ENCODE measurements at places on chromosomes 4 and X.

DNA sequence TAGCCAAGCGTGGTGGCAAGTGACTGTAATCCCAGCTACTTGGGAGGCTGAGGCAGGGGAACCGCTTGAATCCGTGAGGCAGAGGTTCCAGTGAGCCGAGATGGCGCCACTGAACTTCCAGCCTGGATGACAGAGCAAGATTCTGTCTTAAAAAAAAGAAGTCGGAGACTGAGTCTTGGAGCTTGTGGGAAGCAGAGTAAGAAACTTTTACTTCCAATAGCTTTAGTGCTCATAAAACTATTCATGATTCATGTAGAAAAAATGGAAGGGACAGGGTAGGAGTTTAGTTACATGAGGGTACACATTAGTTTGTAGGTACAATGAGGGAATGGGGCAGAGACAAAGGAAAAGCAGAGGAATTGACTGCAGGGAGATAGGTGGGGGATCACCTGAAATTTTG is 19.3 kb downstream of the RAP2C start:
- no peak for DNase-seq

GRCh38 chr4:183722731-183723560 is 63.9 kb downstream of the TRAPPC11 start:
- DNase-seq: peak; percentile 29

DNA sequence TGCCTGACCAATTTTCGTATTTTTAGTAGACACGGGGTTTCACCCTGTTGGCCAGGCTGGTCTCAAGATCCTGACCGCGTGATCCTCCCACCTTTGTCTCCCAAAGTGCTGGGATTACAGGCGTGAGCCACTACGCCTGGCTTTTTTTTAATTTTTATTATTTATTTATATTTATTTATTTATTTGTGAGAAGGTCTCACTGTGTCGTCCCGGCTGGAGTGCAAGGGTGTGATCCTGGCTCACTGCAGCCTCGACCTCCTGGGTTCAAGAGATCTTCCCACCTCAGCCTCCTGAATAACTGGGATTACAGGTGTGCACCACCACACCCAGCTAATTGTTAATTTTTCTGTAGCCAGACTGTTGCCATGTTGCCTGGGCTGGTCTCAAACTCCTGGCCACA is 141.1 kb downstream of the CRLF2 start:
- DNase-seq: no peak

DNA sequence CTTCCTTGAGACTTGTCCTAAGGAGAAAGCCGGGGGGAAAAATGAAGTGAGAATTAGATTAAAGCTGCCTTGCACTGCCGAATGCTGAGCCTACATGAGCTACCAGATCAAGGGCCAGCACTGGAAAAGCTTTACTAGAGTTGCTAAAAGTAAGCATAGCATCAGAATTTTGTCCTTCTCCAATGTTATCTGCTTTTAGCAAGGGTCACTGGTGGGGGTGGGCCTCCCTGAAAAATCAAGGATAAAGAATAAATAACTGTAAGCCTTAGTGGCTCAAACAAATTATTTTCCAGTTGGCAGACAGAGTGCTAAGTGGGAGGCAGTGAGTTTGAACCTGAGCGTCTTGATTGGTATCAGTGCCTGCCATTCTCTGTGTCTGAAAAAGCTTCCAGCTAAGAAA is 310.5 kb upstream of the PITX2 start:
- no peak for DNase-seq

DNA sequence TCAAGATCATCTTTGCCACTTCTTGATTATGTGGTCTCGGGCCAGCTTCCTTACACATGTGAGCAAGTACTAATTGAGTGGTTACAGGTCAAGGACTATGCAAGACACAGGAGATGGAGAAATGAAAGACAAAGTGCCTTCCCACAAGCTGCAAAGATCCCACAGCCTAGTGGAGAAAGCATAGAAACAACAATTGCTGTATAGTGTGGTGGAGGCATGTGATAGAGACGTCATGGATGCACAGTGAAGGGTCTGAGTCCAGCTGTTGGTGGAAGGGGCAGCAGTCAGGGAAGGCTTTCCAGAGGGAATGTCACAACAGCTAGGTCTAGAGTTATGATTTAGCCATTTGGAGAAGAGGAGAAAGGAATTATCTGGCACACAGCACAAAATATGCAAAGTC is 210.6 kb downstream of the KDR start:
- DNase-seq: no peak

DNA sequence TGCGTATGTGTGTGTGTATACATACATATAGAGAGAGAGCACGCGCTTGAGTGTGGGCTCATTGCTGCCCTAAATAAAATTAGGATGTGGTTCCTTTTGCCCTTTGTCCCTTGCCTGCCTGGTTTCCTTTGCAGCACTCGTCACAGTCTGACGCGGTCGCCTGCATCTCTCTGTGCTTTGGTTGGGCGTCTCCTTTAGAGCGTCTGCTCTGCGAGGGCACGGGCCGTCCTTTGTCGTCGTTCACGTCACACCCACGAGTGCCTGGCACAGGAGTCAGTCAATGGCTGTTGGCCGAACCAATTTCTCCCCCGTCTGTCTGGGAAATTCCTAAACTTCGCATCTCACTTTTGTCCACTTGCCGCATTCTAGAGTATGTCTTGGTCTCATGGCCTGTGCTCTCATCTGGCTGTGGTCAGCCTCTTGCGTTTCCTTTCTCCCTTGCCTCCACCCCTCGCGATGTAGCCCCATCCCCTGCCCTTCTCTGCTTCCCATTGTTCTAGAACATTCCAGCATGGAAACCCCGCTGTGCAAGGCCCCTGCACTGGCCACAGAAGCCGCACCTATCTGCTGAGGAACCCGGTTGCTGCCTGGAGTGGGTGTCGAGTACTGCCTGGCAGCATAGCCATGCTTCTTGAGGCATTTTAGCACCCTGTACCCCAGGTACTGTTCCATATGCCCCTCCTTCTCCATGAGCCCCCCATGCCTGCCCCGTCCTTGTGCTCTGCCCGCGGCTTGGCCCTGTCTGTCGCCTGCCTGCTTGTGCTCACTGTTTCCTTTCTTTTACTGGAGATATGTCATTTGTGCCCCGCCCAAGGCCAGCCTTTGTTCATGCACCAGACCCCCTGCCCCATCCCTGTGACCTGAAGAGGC is 8.0 kb downstream of the MAEA start:
- no peak for DNase-seq

DNA sequence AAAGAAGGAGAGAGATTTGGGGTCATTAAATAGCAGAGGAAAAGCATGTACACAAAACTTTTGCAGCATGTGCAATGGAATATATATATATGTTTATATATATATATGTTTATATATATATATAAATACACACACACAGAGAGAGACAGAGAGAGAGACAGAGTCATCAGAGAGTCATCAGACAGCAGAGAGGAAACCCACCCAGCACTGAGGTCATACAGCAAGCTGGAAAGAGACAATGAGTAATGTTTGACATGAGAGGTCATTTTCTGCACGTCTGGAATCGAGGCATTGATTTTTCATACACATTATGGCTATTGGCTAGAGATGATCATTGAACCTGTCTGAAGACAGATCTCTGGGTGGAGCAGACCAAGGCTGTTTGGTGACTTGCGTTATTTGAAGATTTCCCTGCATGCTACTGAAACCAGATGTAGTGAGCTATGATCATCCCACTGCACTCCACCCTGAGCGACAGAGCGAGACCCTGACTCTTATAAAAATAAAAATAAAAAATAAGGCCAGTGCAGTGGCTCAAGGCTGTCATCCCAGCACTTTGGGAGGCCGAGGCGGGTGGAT is 48.8 kb upstream of the SHOX start:
- DNase-seq: no peak

GRCh38 chr4:169164669-169165415 is 105.9 kb downstream of the SH3RF1 start:
- no peak for DNase-seq

- DNase-seq: no peak
Observed at GRCh38 chrX:126695375-126695896, 124.1 kb upstream of the PRR32 start.

DNA sequence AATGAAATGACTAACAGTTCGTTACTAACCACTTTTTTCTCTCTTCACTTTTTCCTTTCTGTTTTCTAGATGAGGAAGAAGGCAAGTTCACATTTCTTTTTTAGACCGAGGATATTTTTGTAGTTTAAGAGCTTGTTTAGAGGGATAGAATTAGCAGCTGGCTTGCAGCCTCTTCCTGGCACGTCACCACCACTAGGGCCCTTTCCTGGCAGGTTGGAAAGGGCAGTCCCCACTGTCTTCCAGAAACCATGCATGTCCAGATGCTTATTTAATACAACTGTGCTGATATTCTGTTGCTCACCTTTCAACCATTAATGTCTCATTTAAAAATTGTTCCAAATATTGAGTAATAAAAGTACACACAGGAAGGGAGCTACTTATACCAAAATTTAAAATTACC is 209.5 kb upstream of the PACRGL start:
- DNase-seq: no peak

- no peak for DNase-seq
Observed at GRCh38 chr4:87327136-87327535, 4.5 kb upstream of the HSD17B13 start.

- DNase-seq: no peak
Observed at GRCh38 chrX:43861750-43862149, 20.5 kb downstream of the MAOB start.

- no peak for DNase-seq
Observed at GRCh38 chr4:143375326-143376073, 38.8 kb downstream of the GAB1 start.

DNA sequence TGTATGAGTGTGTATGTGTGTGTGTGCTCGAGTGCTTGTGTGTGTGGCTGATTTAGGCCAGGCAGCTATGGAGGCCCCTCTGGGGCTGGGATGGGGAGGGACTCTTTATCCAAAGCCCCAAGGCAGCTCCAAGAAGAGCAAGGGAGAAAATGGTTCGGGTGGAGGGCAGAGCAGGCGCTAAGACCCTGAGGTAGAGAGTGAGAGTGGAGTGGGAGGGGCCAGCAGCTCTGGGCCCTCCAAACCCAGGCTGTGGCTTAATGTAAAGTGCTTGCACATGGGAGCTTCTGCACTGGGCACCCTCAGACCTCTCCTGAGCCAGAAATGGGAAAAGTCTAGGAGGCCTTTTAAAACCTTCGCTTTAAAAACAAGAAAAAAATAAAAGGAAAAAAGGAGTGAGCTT is 233.5 kb upstream of the PSAPL1 start:
- no peak for DNase-seq

- no peak for DNase-seq
Observed at GRCh38 chr4:133394971-133395627, 246.0 kb downstream of the PCDH10 start.

- DNase-seq: no peak
Observed at GRCh38 chrX:134718105-134718965, 60.1 kb upstream of the PLAC1 start.

- no peak for DNase-seq
Observed at GRCh38 chr4:181176306-181176705, 1066.9 kb upstream of the TENM3 start.

- no peak for DNase-seq
Observed at GRCh38 chr4:77178560-77178959, 21.6 kb downstream of the CCNG2 start.

Data from iPS DF 6.9 (cell line).